ENCODE measurements at places on chromosomes 6 and 20.
A peak's percentile ranks its signal among the peaks of the same experiment; 100 is the strongest.

DNA sequence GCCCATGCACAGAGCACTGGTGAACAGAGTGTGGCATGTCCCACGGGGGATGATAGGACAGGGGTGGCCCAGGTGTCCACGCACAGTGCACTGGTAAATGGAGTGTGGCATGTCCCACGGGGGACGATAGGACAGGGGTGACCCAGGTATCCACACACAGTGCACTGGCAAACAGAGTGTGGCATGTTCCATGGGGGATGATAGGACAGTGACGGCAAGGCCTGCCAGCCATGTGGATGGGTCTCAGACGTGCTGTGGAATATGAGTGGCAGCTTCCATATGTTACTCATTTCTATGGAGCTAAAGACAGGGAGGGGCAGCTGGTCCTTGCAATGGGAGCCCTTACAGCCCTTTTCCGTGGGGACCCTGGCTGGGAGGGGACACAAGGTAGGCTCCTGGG, 168.7 kb downstream of the CDH4 start:
- DNase-seq = no peak

DNA sequence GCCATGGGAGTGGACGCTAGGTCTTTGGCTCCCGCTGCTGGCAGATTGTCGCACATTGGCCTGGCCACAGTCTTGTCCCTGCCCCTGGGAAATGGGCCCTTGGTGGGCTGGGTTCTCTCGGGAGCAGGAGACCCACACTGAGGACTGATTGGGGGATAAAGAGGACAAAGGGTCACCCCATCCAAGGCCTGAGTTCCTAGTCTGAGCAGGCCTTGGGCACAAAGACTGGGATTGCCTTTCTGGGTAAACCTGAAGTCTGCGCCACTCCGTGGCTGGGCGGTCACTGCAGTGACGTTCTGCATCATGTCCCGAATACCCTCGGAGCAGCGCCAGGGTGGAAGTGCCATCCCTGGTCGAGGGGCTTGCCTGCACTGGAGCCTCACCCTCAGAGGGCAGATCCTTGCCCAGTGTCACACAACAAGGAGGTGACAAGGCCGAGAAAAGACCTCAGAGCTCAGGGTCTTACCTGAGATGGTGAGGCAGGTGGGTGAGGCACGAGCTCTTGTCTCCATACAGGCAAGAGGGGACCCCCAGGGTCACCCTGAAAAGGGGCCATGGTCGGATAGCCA, 36.1 kb upstream of the ZBP1 start:
- DNase-seq = no peak

DNA sequence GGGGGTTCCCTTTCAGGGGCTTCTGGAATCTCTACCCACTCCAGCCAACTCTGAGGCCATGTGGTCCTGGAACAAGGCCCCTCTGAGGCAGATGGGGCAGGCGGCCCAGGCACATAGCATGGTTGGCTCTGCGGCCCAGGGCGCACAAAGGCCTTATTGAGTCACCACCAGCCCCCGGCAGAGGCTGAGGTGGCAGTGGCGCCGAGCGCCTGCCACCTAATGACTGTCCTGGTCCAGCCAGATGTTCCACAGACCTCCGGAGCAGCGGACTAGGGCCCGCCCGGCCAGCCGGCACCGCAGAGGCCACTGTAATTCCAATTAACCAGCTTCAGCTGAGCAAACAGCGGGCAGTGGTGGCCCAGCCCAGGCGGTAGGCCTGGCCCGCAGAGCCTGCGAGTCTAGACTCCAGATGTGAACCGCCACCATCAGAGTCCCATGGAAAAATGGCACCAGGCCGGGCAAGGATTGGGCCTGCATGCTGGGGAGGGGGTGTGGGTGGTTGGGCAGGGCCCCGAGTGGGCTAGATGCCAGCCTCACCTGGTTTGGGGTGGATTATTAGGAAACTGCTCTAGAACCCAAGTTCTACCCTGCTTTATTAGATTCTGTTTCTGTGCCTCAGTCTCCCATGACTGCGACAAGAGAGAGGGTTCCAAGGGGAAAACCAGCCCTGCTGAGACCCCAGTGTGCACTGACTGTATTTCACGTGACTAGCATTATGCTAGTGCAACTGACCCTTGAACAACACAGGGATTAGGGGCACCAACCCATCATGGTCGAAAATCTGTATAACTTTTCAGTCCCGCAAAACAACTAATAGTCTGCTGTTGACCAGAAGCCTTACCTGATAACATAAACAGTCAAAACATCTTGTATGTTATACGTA, 34.1 kb upstream of the ID1 start:
- no peak for DNase-seq

- DNase-seq = peak; percentile 73
Observed at GRCh38 chr6:50707652-50708300, 5.5 kb upstream of the TFAP2D start.

- no peak for DNase-seq
Observed at GRCh38 chr20:45983279-45983743, 11.3 kb upstream of the ZNF335 start.

DNA sequence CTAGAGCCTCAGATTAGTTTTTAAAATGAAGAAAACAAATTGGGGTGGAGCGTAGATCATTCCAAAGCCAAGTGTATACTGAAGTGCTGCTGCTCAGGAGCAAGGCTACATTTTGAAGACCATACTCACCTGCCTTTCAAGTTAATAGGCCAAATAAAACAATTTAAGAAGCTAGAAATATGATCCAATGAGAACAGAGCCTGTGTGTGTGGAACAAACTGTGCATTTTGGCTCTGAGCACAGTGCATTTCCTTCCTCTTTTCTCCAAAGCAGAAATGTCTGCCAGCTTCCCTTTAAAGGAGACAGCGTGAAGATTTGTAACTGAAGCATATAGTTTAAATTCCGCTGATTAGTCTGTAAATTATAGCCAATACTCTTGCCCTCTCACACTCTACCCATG, 3.2 kb upstream of the IFNGR1 start:
- DNase-seq = no peak

- DNase-seq = no peak
Observed at GRCh38 chr6:161903584-161904212, 629.8 kb upstream of the AGPAT4 start.

- DNase-seq = no peak
Observed at GRCh38 chr6:169029861-169030260, 223.8 kb downstream of the THBS2 start.

DNA sequence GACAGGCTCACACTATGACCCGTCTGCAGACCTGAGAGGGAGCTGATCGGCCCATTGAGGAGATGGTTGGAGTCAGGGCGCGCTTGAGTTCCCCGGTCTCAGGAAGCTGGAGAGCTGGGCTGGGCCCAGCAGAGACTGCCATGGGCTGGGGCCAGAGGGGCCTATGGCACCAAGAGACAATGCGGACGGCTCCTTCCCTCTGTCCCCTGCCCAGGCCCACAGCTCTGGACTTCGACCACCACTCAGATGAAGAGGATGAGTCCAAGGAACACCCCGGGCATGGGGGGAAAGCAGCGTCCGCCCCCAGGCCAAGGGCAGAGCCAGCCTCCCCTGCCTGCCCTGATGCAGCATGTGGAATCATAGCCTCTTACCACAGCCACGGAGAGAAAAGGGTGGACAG, 40.2 kb upstream of the PHACTR3 start:
- no peak for DNase-seq

DNA sequence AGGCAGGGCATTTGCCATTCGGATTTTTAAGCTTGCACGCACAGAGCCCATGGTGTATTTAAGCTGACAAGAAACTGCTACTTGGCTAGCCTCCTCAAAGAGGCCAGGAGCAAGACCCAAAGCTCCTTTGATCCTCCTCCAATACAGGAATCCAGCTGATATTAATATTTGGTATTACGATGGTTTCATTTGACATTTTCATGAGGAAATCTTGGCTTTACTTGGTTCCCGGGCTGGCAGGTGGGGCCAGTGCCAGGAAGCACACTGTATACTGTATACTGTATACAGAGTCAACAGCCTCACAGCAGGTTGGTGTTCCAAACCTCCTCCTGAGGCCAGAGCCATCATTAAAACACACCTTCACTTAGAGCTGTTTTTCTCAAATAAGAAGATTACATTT, 138.2 kb upstream of the ARMC2 start:
- DNase-seq = no peak

- peak; percentile 6 for DNase-seq
Observed at GRCh38 chr6:144036064-144036834, 28.2 kb upstream of the PLAGL1 start.

GRCh38 chr6:16438718-16439591, 200.6 kb downstream of the GMPR start:
- no peak for DNase-seq

- DNase-seq = peak; percentile 66
Observed at GRCh38 chr6:1326535-1327121, 14.7 kb downstream of the FOXQ1 start.

DNA sequence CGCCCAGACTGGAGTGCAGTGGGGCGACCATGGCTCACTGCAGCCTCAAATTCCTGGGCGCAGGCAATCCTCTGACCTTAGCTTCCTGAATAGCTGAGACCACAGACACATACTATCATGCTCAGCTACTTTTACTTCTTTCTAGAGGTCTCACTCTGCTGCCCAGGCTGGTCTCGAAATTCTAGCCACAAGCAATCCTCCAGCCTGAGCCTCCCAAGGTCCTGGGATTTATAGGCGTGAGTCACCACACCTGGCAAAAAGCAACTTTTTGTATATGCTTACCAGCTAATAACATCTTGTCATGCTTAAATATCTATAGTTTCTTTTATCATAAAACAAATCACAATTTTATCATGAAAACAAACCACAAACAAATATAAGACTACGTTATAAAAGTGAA, 23.0 kb downstream of the RNASET2 start:
- no peak for DNase-seq

Data from MG63 (cell line).